ENCODE measurements at places on chromosomes 5 and 9.

DNA sequence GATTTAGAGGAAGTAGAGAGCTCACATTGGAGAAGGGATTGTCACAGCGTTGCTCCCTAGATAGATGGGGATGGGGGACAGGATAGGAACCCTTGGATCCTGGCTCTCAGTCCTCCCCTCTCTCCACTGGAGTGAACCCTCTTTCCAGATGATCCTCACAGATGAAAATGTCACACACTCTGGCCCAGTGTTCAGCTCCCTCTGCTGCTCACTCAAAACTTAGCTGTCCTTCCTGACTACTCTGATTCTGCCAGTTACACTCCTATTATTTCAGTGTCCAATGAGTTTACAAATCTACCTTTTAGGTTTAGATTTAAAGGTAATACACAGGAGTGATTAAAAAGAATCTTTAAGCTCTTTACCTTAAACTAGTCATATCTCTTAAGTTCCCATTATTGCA is 5.8 kb upstream of the SPINK7 start:
- DNase-seq = no peak

GRCh38 chr9:31188496-31188895 is 1195.9 kb upstream of the ACO1 start:
- DNase-seq = no peak

- no peak for DNase-seq
Observed at GRCh38 chr5:171644536-171644935, 141.1 kb upstream of the SMIM23 start.

DNA sequence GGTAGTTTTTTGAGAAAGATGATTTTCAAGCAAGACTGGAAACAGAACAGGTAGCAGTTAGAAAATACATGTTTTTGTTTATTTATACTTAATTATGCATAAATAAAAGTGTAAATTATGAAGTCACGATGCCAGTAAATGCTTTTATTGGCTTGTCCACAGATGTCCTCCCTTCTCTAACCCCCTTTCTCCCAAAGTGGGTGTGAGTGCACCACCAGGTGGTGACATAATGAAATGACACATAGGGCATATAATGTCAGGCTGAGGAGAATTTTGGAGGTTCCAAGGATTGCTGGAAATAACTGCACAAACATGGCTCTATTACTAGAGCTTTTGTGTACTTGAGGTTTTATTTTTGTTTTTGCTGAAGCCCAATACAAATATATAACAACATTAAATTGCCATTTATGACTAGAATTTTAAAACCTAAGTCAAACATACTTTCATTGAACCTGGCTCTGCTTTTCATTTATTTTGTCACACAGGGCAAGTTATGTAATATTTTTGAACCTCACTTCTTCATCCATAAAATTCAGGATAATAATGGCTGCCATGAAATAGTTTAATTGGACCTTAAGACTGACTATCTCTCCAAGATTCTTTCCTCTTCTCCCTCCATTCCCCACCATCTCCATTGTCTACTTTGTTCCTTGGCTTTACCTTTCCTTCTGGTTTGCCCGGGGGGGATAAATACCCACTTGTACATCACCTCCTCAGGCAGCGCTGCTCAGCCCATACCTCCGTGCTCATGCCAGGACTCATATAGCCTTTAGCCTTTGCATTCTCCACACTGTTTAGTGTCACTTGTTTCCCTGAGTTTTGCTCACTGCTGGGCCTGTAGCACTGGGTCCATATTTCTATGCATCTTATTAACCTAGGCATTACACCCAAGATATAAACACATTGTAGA is 168.8 kb downstream of the PDE4D start:
- no peak for DNase-seq

DNA sequence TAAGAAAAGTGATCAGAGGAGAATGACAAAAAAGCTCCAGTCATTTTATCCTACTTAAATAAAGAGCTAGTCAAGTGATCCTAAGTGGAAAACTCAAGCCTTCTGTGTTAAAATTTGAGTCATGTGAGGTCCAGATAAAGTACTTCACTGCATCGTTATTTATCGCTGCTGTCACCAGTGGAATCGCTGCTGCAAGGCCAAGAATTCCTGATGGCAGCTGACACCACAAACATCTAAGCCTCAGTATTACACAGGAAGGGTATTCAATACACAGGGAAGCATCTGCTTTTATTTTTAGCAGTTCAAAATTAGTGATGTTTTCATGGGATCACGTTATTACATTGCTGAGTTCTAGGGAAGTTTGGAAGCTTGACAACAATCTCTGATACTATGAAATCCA is 190.3 kb downstream of the GOLPH3 start:
- no peak for DNase-seq

DNA sequence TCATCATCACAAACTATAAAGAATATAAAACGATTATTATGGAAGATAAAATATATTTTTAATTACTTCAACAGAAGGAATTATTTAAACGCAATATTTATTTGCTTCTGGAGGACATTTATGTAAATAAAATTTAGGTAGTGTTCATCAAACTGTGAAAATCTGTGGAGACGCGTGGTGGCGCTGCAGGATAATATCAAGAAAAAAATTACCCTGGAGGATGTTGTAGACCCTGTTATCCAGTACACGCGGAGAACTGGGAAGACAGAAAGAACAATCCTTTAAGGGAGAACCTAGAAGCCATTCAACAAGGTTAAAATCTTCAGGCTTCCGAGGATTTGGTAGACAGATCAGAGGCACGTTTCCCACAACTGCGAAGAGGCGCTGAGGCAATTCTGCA is at the start of gene PCDHB12:
Gene PCDHB12, plus strand, starts transcription at position 242 of the 400 bp plus-strand sequence. CDS start 189 bp downstream, outside the sequence.
- DNase-seq = no peak

DNA sequence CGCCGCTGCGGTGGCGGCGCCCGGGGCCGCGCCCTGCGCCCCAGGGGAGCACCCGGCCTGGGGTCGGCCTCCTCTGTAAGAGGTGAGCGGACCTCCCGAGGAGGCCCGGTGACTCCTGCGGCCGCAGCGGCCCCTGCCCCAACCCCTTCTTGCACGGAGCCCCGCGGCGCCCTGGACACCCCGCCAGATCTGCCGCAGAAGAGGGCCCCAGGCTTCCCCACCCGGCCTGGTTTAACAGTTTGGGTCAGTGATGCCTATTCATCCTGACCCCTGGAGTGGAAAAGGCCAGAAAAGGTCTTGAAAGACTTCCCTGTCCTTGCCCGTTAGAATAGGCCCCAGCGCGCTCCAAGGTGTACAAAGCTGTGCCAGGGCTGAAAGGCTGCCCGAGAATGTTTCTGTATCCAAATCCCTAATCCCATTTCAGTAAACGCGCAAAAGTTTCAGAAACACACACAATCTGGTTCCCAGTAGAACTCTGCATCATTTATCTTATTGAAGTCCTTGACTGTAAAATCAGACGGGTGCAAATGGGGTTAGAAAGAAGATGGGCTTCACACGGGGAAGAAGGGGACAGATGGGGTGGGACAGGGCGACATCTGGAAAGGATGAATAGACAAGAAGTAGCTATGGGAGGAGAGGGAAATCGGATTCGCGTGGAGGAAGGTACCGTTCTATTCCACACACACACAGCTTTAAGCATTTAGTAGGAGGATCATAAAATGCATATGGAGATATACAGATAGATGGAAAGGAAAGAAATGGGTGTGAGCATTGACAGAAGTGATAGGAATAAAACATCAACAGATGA is 1.1 kb upstream of the SSBP2 start:
- no peak for DNase-seq

- no peak for DNase-seq
Observed at GRCh38 chr9:95460518-95461164, 56.1 kb downstream of the PTCH1 start.

- no peak for DNase-seq
Observed at GRCh38 chr9:116450378-116451139, 236.5 kb upstream of the TRIM32 start.

- no peak for DNase-seq
Observed at GRCh38 chr5:125057912-125058826, 311.7 kb upstream of the ZNF608 start.

DNA sequence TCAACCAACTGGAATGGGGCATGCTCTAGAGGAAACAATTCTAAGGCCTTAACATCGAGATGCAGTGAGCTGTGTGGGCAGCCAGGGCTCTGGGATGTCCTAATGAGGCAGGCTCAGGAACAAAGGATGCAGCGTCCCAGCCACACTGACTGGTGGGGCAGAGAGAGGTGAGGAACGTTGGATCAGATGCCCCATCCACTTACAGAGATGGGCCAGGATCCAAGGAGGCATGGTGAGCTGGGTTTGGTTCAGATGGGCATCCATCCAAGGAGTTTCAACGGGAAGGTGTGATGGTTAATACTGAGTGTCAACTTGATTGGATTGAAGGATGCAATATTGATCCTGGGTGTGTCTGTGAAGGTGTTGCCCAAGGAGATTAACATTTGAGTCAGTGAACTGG is 15.5 kb upstream of the MARCHF6 start:
- DNase-seq = no peak

DNA sequence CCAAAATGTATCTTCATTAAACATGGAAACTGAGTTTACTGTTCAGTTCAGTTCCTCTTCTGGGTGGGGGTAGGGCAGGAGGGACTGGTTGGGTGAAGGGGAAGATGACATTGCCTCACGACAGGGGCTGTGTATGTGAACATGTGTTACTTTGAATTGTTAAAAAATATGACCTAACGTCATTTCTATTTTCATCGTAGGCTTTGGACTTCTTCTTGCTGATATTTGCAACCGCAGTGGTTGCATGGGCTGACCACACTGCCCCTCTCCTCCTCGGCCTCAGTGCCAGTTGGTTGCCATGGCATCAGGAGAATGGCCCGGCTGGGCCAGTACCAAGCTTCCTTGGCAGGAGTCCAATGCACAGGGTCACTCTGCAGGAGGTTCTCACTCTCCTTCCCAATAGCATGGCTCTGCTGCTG is 41.5 kb downstream of the HACD4 start:
- no peak for DNase-seq

GRCh38 chr9:31248156-31248555 is 1136.3 kb upstream of the ACO1 start:
- DNase-seq = no peak

DNA sequence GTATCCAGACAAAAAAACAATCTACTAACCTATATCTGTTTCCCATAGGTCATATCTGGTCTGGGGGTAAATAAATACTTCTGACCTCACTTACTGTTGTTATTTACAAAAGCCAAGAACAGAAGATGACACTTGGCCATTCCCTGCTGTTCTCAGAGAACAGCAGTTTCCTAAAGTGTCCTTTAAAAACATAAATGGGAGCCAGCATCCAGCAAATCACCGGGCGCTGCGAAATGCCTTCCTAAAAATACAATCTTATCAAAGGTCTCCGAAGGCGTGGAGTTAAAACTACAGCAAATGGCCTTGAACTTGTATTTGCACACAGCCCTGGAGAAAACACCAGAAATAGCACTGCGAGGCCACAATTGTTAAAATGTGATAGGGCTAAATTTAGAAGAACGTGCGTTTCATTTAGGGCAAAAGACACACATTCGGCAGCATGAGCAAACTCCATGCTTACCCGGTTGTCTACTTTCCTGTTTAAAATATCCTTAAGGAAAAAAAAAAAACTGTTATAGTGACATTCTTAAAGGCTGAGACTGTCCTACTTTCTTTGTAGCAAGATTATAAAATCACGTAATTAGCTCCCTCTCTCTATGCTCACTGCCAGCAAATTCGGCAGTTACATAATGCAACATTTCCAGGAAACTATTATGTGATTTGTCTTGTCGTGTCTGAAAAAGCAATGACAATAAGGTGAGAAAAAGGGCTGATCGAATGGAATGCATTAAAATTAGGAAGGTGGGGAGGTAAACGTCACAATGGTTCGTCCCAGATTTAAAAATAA is 1.5 kb downstream of the NFIL3 start:
- DNase-seq = no peak

DNA sequence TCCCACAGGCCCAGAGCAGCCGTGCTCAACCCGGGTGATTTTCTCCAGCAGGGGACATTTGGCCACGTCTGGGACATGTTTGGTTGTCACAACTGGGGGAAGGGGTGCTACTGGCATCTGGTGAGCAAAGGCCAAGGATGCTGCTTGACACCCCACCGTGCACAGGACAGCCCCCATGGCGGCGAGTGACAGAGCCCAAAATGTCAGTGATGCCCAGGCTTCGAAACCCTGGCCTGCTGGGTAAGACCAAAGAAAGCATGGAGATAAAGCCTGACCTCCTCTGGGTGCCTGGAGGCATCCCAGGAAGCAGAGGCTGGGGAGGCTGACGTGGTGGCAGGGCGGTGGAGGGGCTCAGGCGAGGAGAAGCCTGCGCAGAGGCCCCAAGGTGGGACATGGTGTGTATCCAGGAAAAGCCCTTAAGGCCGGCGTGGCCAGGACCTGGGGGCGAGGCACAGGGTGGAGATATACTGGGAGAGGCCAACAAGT is 66.4 kb downstream of the ZNF354C start:
- no peak for DNase-seq

GRCh38 chr9:37201581-37201980 is 81.2 kb downstream of the ZCCHC7 start:
- DNase-seq = no peak

DNA sequence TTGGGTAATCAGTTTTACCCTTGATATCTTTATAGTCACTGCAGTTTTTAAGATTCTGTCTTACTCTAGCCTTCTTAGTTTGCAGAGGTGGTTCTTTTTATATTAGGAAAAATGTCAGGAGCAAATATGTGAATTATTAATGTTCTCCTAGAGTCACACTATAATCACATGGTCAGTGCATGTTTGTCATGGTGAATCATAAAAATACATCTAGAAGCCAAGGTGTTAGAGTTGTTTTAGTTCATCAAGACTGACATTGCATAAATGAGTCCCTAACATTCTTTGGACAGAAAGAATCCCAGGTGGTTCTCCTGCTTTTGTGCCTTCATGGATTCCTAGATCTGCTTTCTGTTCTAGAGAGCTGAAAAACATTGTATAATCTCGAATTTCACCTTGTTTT is 22.9 kb downstream of the ATG10 start:
- no peak for DNase-seq

GRCh38 chr5:143356855-143357583 is 46.5 kb downstream of the NR3C1 start:
- DNase-seq = no peak

All from stimulated activated CD8-positive, alpha-beta memory T cell treated with anti-CD3 and anti-CD28 coated beads, Interleukin-15, amount 100 ng/mL, for 4 hours (primary cell).